ENCODE measurements at places on chromosomes 6 and 20. TPM values are rescaled to one million over a fixed set of nuclear protein-coding genes. Genes with fewer than 3 reads are reported as not detected.

The RNASET2 gene
- total RNA-seq = 302 TPM

GRCh38 chr6:73585566-73586415, 65.0 kb upstream of the EEF1A1 start:
- DNase-seq = peak; percentile 83

The MAP3K7 gene
- 34.4 TPM for total RNA-seq

GRCh38 chr6:151289399-151290007, 49.7 kb downstream of the AKAP12 start:
- no peak for DNase-seq

The DDAH2 gene
- 59.2 TPM for total RNA-seq

The YIPF3 gene
- 92.6 TPM for total RNA-seq

The TSBP1 gene
- total RNA-seq = not detected

The FERMT1 gene
- total RNA-seq = not detected

GRCh38 chr6:134177236-134177635, 124.8 kb upstream of the SLC2A12 start:
- peak; percentile 34 for DNase-seq

DNA sequence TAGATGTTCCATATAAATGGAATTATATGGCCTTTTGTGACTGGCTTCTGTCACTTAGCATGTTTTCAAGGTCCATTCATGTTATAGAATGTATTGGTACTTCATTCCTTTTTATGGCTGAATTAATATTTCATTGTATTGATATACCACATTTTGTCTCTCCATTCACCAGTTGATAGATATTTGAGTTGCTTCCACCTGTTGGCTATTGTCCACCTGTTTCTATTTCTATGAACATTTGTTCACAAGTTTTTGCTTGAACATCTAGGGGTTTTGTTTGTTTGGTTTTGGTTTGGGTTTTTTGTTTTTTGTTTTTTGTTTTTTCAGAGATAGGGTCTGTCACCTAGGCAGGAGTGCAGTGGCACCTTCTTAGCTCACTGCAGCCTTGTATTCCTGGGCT, 23.2 kb downstream of the WFDC3 start:
- DNase-seq = no peak

GRCh38 chr20:60040471-60041162, 82.4 kb downstream of the CDH26 start:
- DNase-seq = no peak

GRCh38 chr20:18625907-18626655, 38.2 kb downstream of the DTD1 start:
- no peak for DNase-seq

The ETV7 gene
- 0.46 TPM for total RNA-seq

DNA sequence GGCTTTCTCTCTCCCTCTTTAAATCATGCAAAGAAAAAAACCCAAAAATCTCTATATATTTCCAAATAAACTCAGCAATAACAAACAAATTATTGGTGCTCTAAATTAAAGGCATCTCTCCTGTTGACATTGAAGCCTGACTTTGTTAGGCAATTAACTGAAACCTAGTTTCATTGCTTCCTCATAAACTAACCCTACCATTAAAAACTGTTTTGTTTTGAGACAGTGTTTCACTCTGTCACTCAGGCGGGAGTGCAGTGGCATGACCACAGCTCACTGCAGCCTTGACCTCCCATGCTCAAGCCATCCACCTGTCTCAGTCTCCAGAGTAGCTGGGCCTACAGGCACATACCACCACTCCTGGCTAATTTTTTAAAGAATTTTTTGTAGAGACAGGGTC, 34.9 kb downstream of the PIGU start:
- DNase-seq = no peak

DNA sequence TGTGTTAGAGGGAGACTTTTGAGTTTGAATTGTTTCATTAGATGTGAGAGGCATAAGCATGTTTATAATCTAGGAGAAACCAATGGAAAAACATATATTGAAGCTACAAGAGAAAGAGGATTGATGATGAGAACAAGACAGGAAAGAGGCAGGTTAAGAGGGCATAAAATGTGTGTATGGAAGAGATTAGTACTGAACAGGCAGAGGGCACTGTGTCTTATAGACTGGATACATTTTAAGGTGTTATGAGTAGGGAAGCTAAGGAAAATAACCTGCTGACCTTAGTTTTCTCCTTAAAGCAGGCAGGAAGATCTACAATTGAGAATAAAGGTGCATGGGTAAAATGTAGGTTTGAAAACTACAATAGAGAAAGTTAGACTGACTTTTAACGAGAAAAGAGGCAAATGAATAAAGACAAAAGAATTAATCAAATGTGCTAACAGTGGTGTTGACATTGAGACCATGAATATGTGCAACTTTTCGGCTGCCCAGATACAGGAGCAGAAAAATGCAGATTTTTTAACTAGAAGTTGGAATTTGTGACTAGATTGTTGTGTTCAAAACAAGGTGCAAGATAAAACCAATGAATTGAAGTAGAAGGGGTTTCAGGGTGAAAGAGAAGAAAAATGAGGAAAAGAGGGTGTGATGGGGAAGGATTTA, 846.3 kb downstream of the HACE1 start:
- DNase-seq = no peak

GRCh38 chr6:149319422-149319821, 1.9 kb downstream of the TAB2 start:
- no peak for DNase-seq

DNA sequence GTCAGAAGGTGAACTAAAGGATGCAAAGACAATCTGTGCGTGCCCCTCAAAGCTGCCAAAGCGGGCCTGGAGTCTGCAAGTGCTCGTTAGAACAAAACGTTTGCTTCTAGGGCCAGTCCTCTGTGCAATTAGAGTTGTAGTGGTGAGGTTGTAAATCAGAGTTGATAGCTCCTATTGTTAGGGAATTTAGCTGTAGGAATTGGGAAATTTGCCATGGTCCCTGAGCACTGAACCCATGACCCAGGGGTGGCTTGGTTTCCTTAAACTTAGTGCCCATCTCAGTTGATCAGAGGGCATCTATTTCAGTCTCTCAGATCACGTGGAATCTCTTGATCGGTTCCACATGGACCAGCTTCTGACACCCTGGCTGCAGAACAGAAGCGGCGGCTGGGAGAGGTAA, 18.8 kb upstream of the RPS6KA2 start:
- DNase-seq = no peak

DNA sequence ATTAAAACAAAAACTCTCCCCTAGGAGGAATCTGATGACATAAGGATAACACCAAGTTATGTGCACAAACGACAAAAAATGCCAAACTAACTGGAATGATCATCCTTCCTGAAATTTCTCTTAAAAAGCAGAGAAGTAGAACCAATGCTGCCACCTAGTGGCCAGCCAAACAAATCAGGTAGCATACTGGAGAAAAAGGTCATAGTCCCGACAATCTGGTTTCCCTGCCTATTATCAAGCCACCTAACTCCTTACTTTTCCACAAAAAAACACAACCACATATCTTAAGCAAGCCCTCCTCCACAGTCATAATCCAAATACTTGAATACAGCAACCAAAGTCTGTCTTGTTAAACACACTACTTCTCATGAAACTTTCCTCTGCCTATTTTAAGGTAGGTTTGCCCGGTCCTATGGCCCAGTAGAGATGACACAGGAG, 5.3 kb downstream of the OARD1 start:
- peak; percentile 82 for DNase-seq

- DNase-seq = no peak
Observed at GRCh38 chr20:460707-461106, 1.6 kb downstream of the TBC1D20 start.

DNA sequence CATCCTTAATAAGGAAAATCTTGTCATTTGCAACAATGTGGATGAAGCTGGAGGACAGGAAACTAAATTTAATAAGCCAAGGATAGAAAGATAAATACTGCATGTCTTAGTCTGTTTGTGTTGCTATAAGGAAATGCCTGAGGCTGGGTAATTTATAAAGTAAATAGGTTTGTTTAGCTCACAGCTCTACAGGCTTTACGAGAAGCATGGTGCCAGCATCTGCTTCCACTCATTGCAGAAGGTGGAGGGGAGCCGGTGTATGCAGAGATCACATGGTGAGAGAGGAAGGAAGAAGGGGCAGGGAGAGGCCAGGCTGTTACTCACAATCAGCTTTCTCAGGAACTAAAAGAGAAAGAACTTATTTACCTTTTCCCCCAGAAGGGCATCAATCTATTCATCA, 118.9 kb upstream of the SMLR1 start:
- no peak for DNase-seq

DNA sequence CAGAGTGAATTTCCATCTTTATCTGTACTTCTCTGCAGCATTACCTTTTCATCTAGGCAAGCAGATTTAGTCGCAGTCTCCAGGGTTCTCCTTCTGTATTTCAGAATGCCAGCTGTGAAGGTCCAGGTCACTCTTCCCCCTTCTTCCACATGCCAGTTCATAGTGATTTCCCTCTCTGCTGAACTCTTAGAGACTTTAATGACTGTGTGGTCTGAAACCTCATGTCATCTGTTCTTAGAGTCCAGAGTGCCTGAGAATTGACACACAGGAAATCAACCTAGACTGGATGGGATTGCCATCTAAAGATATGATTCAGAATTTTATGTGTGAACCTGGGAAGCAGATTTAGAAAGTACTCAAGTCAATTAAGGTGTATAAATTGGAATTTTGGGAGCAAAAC, 248.1 kb downstream of the TPBG start:
- DNase-seq = no peak

The JPH2 gene
- total RNA-seq = 0.17 TPM

The MUCL3 gene
- not detected for total RNA-seq
